ENCODE measurements at places on chromosomes 13 and 19.

DNA sequence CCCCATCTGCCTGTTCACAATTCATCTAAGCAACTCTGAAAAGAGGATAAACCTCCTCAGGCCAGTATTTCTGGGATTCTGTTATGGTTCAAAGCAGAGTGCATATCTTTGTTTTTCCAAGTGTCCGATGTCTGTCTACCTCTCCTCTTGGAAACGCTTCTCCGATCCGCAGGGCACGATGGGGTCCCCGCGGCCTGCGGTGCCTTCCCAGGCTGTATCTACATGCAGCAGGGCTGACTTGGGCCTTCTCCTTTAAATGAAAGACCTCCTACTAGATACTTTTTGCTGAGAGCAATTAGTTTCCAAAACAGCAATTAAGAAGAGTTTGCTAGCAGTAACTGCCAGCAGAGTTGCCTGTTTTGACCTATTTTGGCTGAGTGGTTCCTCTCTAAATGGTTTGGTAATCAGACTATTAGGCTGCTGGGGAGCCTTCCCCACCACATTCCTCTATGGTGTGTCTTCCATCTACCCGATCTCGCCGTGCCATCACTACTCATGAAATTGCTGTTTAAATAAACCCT, 23.5 kb downstream of the COL4A2 start:
- DNase-seq: no peak

DNA sequence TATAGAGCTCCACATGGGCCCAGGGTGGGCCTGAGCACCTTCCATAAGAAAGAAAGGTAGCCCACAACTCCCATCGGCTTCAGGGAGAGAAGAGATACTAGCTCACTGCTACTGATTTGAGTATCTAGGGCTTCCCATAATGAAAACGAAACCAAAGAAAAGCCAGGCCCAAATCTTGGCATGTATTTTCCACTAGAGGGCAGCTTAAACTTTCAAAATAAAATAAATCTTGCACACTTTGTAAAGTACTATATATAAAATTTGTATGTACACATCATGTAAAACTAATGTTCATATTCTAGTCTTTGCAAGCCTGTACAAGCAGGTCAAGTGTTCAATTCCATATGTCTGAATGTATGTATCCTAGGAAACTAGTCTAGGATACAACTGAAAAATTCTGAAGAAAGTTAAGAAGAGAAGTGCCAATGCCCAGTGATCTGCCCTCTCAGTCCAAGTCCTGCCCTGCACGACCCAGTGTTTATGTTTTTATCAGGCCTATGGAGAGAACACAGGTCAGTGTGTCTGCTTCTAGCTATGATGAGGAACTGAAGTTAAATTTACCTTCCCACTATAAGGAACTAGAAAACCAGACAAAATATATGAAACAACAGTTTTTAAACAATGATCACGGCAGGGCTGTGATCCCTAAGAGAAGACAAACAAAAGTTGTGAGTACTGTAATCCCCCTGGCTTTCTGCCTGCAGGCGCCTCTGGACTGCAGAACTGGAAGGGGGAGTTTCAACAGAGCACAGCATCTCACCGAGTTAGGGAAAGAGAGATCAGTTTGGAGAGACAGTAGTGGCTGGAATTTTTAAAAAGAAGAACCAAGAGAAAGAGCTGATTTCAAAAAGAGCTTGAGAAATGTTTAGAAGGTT, 475.7 kb downstream of the UQCRFS1 start:
- peak; percentile 25 for DNase-seq

DNA sequence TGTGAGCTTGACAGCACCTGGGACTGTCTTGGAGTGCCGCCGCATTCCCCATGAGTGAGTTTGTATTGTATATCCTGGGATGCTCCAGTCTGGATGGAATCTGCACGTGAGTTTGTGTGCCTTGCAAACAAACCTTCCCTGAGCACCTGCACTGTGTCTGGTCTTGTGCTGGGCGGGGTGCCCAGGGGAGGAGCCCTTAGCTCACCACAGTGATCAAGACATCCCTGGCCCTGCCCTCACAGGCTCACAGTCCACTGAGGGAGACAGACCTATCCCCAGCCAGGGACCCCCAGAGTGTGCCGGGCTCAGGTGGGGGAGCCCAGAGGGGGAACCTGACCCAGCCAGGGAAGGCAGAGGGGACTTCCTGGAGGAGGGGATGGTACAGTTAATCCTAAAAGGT, 1.7 kb upstream of the BCAM start:
- peak; percentile 54 for DNase-seq

DNA sequence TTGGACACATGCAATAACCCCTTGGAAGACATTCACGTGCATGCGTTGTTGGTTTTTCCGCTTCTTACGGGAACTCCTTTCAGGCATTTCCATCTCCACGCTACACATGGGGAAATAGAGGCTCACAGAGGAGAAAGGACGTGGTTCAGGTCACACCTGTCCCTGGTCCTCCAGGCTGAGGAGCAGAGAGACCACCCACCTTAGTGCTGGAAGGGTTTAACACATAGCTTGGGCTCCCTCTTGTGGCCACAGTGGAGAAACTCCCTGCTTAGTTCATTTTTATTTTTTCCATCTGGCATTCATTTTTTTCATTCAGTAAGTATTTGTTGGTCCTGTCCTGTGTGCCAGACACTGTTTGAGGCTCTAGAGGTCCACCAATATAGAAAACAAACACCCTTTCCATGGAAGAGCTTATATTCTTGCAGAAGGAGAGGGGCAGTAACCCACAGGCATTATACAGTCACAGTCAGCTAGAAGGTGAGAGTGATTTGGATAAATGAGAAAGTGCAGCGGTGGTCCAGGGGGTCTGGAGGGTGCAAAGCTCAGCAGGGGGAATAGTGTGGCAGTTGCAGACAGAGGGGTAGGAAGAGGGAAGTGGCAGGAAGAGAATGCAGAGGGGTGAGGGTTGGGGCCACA, 24.2 kb upstream of the TTYH1 start:
- no peak for DNase-seq

DNA sequence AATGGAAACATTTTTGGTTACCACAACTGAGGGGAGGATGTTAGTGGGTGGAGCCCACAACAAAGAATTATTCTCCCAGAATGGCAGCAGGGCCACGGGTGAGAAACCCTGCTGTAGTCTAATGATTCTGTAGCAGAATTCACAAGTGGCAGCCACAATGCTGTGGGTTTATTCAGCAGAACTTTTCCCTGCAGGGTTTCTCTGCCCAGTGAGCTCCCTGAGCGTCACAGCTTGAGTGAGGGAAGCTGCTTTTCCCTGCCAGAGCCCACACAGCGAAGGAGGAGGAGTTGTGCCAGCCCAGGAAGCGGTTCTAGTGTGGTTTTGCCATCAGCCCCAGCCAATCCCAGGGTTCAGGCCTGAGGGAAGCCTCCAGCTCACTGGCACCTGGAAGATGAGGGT, 4.4 kb downstream of the ATP12A start:
- DNase-seq: no peak

DNA sequence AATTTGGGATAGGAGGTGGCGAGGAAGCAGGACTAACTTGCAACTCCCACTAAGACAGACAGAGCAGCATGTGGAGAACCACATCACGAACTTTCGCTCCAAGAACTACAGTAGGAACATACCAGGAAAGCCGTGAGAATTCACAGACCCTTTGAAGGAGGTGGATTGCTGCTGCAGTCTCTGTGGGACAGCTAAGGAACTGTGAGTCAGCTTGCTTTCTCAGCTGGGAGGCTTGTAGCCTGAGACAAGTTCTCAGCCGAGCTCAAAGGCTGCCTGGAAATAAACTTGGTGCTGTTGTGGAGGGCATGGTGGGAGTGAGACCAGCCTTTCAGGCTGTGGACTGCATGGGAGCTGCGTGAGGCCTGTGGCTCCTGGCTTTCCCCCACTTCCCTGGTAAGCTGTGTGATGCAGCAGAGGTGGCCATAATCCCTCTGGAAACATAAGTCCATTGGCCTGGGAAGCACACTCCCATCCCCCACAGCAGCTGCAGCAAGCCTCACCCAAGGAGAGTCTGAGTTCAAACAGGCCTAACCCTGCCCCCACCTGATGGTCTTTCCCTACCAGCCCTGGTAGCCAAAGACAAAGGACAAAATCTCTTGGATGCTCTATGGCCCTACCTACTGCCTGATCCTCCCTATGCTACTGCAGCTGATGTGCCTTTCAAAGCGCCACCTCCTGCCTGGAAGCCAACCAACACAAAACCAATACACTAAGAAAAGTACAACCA, 441.1 kb upstream of the HTR2A start:
- DNase-seq: no peak

GRCh38 chr13:44715287-44716230, 139.4 kb upstream of the TSC22D1 start:
- peak; percentile 15 for DNase-seq

- DNase-seq: no peak
Measured at GRCh38 chr13:101488734-101489133, 36.3 kb downstream of the ITGBL1 start.

DNA sequence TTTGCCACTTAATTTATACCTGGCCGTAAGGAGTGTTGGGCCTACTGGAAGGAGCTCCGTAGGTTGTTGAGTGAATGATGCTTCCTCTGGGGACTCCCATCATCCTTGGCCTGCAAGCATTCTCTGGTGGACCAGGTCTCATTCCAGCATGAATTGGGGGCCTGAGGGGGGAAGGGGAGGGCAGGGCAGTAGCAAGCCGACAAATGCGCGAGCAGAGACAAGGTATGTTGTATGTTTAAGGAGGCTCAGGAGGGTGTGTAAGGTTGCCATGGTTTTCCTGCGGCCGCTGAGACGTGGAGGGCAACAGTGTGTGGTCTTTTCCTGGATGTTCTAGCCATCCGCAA, 749 bp downstream of the ZNF264 start:
- DNase-seq: no peak

GRCh38 chr19:32800754-32801153, 68.8 kb downstream of the SLC7A9 start:
- DNase-seq: no peak

GRCh38 chr13:43905435-43906031, 25.8 kb downstream of the LACC1 start:
- DNase-seq: peak; percentile 50

- no peak for DNase-seq
Measured at GRCh38 chr13:47798906-47799305, 202.2 kb downstream of the SUCLA2 start.

GRCh38 chr19:49716154-49716553, 25.2 kb downstream of the CPT1C start:
- no peak for DNase-seq

DNA sequence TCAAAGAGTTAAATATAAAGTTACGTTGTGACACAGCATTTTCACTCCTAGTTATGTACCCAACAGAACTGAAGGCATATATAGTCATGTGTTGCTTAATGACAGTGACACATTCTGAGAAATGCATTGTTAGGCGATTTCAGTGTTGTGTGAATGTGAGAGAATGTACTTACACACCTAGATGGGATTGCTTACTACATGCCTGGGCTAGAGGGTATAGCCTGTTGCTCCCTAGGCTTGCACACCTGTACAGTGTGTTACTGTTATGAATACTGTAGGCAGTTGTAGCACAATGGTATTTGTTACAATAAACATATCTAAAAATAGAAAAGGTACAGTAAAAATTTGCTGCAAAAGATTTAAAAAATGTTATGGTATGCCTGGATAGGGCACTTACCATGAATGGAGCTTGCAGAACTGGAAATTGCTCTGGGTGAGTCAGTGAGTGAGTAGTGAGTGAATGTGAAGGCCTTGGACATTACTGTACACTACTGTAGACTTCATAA, 89.2 kb downstream of the DHRS12 start:
- peak; percentile 30 for DNase-seq

DNA sequence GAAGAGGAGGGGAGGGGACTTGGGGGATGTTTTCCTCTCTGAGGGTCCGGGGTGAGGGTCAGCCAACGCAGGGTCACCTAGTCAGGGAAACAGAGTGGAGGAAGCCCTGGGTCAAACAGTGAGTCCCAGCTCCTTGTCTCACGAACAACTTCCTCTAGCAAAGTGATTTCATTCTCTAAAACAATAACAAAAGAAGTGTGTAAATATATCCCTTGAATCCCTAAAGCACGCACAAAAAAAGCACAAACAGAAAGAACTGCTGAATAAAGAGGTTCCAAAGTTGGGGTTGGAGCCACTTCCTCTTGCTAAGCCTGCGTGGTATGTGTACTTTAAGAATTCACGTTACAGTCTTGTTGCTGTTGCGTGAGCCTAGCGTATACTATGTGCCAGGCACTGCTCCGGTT, 1.5 kb upstream of the C5AR2 start:
- no peak for DNase-seq

GRCh38 chr19:12055784-12056183, 3.0 kb upstream of the ZNF878 start:
- DNase-seq: no peak

- peak; percentile 63 for DNase-seq
Measured at GRCh38 chr19:34475026-34475974, 6.3 kb upstream of the WTIP start.

DNA sequence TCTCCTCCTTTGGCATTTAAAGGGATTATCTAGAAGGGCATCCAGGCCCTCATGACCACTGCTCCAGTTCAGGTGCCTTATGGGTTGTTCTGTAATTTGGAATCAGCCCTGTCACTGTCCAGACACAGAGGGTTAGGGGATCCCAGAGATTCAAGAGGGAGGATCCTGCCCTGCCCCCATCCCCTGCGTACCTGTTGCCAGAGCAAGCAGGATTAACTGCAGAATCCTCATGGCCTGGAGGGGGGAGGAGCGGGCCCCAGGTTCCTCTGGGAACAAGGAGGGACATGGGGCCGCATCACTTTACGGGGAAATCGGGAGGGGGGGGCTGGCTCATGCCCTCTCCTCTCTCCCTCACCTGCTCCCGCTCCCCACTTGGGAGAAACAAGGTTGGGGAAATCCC, 1.0 kb downstream of the KLK11 start:
- DNase-seq: no peak

DNA sequence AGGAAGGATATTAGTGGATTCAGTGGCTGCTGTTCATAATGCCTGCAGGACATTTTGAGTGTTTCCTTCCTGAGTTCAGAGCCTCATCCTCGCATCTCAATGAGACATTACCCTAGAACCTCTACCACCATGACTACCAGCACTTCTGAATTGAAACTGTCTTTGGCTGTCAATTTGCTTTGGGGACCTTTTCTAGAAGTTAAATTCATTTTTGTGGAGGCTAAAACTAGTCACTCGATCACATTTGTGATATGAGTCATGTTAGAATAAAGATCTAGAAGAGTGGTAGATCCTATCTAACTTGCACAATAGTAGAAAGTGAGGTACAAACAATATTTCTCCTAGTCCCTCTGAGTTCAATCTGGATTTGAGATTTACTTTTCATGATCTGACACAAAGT, 124.9 kb downstream of the KCNRG start:
- DNase-seq: no peak

DNA sequence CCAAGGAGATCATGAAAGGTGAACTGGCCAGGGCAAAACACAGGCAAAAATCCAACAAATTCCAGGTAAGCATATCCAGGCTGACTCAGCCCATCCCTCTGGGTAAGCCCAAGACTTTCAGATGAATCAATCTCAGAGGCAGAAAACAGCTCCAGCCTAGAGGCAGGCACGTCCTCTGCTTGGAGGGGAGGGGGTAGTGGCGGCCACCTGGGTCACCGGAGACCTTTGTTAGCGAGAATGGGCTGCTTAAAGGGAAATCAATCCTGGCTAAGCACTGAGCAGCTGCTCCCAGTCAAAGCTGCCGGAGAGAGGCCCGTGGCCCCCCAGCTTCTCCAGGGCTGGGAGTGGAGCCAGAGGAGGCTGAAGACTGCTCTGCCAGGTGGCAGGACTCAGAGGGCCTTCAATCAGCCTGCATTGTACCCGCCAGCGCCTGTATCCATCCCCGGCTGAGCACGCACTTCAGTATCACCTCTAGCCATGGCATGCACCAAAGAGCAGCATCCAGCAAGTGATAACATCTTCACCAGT, 48.2 kb downstream of the PIN1 start:
- peak; percentile 64 for DNase-seq

- DNase-seq: no peak
Measured at GRCh38 chr13:30477346-30478195, 11.8 kb upstream of the HMGB1 start.

Data from NCI-H226 (cell line).